Activated CD4-positive, alpha-beta T cell treated with anti-CD3 and anti-CD28 coated beads for 36 hours (primary cell): ENCODE measurements at places on chromosomes 5 and 9.

DNA sequence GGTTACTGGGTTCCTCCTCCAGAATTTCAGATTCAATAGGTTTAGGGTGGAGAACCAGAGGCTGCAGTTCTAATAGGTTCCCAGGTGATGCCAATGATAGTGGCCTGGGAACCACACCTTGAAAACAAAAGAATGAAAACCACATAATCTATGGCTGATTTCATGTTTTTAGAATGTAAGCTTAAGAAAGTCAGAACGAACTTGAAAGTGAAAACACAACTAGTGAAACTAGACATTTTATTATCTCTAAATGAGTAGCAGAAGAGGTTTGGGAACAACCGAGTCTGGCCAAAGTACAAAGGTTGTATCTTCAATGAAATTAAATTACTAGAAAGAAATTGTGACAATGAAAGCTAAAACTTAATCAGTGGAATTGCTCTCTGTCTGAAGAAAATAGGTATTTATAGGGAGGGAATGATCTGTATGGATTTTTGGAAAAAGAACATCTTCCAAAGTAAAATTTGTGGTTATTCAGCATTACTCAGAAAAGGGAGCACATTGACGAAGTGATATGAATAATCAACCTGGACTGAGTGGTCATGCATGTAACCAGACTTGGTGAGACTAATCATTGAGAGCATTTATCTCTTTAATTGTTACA lies 24.9 kb upstream of the CEP120 start:
- DNase-seq = peak; percentile 42

GRCh38 chr5:128711216-128711615 lies 173.2 kb upstream of the FBN2 start:
- DNase-seq = no peak

GRCh38 chr5:53092242-53092641 lies 17.3 kb downstream of the MOCS2 start:
- no peak for DNase-seq

DNA sequence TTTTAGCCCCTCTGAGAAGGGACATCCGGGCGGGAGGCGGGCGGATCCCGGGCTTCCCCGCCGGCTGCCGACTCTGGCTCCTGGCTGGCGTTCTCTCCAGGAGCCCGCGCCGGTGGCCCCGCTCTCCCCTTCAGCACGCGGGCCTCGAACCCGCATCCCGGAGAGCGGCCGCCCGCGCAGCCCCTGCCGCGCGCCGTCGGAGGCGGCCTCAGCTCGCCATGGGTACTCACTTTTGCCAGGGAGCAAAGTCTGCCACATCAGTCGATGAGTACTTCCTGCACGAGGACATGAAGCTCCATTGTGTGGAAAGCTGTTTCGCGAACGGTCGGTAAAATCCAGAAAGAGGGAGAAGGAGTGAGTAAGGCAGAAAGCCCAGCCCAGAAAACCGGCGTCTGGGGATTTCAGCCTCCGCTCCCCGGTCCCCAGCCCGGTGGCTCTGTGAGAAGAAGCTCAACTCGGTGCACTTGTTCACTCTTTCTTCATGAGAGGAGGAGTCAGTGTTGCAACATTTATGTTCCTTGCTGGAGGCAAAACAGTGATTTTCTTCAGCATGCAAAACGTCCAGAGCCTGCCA lies at the start of gene PRLR:
Gene PRLR, minus strand, starts transcription at position 450 of the 574 bp plus-strand sequence. CDS start 140,867 bp downstream, outside the sequence.
- peak; percentile 19 for DNase-seq

GRCh38 chr5:39117401-39117800 lies 43.2 kb upstream of the RICTOR start:
- DNase-seq = no peak

DNA sequence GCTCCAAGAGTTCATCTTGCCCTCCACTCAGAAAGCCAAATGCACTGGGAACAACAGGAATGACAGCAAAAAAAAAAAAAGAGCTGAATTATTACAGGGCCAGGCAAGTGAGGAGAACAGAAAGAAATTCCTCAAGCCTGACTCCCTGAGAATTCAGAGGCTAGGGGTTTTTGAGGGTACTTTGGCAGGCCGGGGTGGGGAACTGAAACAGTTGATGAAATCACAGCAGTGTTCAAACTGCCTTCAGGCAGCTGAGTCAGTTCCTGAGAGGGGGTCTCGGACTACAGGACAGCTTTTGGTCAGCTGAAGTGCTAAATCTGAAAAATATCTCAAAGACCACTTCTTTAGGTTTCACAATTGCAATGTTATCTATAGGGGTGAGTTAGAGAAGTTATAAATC lies 419.4 kb downstream of the SEMA5A start:
- no peak for DNase-seq

GRCh38 chr9:89482901-89483361 lies 15.0 kb downstream of the SEMA4D start:
- DNase-seq = peak; percentile 15

GRCh38 chr5:136661026-136661425 lies 295.7 kb upstream of the TRPC7 start:
- no peak for DNase-seq

DNA sequence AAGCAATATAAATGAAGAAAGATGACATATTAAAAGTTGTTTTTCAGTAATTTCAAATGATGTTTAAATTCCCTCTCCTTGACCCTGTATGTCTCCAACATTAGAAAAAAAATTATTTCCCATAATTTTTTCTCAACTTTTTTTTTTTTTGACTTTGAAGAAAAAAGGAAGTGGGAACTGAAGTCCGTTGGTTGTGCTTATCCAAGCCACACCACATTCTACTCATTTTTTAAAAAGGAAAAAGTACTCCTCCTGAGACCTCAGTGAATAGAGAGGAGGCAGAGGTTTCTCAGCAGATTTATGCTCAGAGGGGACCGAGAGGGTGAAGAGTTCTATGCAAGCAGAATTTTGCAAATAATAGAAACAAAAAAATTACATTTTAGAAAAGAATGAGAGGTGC lies 123.3 kb downstream of the PCSK5 start:
- no peak for DNase-seq

- DNase-seq = no peak
Measured at GRCh38 chr5:27821681-27822080, 783.3 kb upstream of the CDH9 start.

GRCh38 chr9:72046630-72047456 lies 13.6 kb downstream of the C9orf57 start:
- DNase-seq = no peak
